Kidney tubule cell (primary cell): ENCODE measurements at places on chromosomes 13 and 19.

GRCh38 chr13:24005755-24006281, 108.5 kb upstream of the C1QTNF9B start:
- peak; percentile 74 for DNase-seq

DNA sequence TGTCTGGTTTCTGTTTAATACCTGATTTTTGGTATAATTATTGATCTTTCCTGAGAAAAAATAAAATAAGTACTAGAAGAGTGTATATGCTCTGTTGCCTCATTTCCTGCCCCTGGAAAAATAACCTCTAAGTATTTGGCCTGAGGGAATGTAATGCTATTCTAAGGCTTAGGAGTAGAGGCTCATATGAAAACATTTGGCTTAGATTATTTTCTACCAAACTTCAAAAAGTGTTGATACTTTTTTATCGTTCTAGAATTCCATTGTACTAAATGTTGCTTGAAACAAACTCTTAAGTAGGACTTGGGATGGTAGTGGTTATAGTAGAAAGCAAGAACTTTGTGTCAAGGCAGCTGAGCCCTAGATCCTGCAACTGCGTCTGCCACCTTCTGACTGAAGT, 57.8 kb downstream of the COG3 start:
- no peak for DNase-seq

- DNase-seq = no peak
Observed at GRCh38 chr13:34901572-34901971, 40.5 kb upstream of the NBEA start.

GRCh38 chr19:48617146-48617937, 1.6 kb downstream of the RPL18 start:
- DNase-seq = no peak

GRCh38 chr13:43009506-43009905, 13.9 kb upstream of the DNAJC15 start:
- DNase-seq = no peak

GRCh38 chr13:110394371-110394841, 87.3 kb downstream of the COL4A2 start:
- no peak for DNase-seq

DNA sequence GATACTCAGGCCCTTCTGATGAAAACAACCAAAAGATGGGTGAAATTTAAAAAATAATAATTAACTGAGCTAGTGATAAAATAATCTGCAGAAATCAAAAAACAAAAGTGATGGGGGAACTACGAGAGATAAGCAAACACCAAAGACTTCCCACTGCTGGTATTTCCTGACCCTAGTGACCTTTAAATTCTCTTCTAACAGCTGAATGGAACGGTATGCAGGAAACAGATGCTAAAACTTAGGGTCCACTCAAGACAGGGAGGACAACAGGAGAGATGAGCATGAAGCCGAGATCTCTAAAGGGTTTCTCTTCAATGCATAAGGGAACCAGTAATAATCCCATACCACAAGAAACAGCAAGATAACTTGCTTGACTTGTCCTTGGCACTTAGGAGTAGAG, 50.8 kb downstream of the USP12 start:
- no peak for DNase-seq

GRCh38 chr19:1261538-1261797, 7.7 kb upstream of the CIRBP start:
- DNase-seq = peak; percentile 45

GRCh38 chr13:71417205-71417604, 449.8 kb downstream of the DACH1 start:
- peak; percentile 38 for DNase-seq

GRCh38 chr19:13003081-13003480, 7.8 kb downstream of the NFIX start:
- DNase-seq = no peak

GRCh38 chr19:44585371-44586133, 27.8 kb upstream of the IGSF23 start:
- peak; percentile 61 for DNase-seq

- no peak for DNase-seq
Observed at GRCh38 chr13:22665506-22665905, 515.3 kb upstream of the SGCG start.

DNA sequence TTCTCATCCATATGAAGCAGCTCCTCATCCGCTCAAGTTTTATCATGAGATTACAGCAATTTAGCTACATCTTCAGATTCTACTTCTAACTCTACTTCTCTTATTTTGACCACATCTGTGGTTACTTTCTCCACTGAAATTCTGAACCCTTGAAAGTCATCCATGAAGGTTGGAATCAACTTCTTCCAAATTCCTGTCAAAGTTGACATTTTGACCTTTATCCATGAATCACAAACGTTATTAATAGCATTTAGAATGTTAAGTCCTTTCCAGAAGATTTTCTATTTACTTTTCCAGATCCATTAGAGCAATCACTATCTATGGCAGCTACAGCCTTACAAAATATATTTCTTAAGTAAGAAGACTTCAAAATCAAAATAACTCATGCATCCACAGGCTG, 421.7 kb upstream of the GPC6 start:
- DNase-seq = peak; percentile 7

DNA sequence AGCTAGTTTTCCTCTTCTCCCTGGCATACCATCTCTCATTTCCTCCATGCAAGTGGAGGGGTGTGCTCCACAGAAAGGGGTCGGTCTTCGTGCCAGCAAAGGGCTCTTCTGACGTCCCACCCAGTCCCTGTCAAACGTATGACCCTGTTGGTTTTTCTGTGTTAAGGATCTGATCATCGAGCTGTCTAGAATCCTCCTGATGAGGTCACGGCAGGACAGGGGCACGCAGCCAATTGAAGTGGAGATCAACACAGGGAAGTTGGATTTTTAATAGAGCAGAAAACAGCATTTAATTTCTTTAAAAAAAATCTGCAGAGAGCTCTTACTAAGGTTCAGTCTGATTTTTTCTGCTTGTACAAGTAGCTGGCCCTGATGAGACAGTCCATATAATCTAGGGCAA, 339.4 kb downstream of the TEX29 start:
- DNase-seq = no peak

DNA sequence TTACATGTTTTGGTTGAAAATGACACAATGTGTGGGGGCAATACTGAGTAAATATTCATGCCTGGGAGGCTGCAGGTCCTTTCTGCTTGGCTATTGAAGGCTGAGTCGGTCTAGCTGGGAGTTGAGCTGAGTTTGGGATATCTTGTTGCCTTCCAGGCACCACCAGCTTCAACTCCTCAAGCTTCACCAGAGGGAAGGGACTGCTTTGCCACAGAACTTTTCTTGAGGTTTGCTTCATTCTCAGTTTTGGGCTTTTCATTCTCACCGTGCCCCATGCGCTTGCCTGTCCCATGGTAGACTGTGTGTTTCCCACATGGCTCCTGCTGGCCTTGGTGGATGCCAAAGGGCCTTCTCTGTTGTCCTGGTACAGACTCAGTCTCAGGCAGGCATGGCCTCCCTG, 198.2 kb upstream of the SOX1 start:
- no peak for DNase-seq

DNA sequence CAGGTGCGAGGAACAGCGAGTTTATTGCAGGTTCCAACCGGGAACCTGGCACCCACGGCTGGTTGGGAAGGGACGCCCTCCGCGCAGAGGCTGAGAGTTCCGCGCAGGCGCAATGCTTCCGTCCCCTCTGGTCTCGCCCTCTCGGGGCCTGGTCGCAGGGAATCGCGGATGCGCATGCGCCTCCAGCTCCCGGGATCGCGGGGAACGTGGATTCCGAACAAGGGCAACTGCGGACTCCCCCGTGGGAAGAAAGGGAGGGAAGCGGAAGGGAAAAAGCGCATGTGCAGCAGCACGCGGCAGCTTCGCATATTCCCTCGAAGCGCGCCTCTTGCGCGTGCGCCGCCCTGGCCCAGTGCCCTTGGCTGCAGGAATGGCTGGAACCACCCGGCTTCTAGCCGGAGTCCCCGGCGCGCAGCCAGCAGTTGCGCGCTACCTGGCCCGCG, 1.1 kb downstream of the TSSK6 start:
- no peak for DNase-seq

- no peak for DNase-seq
Observed at GRCh38 chr13:25874907-25875306, 176.9 kb downstream of the SHISA2 start.

DNA sequence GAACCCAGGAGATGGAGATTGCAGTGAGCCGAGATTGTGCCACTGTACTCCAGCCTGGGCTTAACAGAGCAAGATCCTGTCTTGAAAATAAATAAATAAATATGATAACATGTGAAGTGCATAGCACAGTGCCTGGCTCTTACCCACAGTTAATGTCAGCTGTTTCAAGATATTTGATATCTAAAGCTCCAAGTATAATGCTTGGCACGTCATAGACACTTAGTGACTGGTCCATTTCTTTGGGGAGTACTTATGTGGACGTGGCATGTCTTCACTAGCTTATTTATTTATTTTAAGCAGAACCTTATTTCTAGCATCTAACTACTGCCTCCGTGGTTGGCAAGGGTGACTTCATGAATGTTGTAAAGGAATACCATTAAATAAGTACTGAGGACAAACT, 18.8 kb downstream of the GARRE1 start:
- DNase-seq = no peak

- no peak for DNase-seq
Observed at GRCh38 chr13:98111168-98112098, 31.5 kb upstream of the FARP1 start.

GRCh38 chr19:2739602-2740313, at the start of gene SLC39A3:
Gene SLC39A3, minus strand, starts transcription at chr19:2740017. Its CDS starts 2,760 bp downstream, at chr19:2737257.
- peak; percentile 97 for DNase-seq

GRCh38 chr13:32960626-32961025, 55.6 kb upstream of the KL start:
- DNase-seq = no peak

- DNase-seq = no peak
Observed at GRCh38 chr13:34152409-34152808, 334.5 kb downstream of the RFC3 start.

DNA sequence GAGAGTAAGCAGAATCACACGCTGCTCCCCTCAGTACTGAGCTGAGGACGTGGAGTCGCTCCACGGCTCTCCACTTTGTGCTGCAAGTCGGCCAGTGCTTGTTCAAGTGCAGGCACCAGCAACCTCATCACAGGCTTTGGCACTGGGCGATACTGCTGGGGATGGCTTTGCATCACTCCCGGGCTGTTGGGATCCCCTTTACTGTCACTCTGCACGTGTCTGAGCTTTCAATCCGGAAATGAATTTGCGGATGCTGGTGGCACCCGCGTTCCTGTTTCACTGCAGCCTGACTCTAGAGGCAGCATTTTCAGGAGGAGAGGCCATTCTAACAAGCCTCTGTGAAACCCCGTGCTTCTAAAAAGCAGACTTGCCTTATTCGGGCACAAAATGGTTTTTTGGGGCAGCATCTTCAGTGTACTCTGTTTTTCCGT, 19.1 kb downstream of the SMARCA4 start:
- DNase-seq = no peak

DNA sequence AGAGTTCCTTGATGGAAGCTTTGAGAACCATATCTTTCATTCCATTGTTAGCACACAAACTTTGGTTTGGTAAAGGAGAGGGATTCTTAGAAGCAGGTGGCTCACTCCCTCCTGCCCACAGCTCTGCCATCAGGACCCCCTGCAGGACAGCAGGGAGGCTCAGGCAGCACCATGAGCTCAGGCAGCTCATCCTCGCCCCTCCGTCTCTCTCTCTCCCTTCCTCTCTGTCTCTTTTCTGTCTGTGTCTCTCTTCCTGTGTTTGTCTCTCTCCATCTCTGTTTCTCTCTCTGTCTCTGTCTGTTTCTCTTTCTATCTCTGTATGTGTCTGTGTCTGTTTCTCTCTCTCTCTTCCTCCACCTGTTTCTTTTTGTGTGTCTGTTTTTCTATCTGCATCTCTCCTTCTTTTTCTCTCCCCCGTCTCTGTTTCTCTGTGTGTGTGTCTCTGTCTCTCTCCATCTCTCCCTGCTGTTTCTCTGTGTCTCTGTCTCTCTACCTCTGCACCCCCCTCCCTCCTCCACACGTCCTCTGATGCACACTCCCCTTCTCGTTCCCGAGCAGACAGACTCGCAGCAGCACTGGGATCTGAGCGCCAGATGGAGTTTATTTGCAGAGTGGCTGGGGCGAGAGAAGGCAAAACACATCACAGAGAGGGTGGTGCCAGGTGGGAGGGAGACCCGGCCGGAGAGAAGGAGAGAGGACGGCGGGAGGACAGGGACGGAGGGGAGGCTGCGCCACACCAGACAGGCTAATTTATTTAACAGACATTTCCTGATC, 8.7 kb downstream of the SBK2 start:
- DNase-seq = no peak

DNA sequence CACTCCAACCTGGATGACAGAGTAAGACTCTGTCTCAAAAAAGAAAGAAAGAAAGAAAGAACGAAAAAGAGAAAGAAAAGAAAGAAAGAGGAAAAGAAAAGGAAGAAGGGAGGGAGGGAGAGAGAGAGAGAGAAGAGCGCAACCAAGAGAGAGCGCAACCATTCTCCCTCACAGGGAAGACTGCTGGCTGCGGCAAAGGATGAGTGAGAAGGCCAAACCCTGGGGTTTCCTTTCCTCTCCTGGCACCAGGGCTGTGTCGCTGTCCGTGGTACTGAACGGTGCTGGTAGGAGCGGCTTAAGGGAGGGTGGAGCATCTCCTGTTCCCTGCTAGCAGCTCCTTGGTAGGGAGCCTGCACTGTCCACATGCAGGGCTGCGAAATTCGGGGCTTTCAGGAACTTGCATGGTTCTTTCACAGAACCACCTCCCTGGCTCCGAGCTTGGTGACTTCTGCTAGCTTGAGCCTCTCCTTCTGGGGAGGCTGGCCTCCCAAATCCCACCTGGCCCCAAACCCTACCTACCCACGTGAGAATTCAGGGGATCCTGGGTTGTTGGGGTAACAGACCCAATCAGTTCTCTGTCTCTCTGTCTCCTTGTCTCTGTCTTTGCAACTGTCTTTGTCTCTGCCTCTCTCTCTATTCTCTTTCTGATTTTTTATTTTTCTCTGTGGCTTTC, 51.1 kb upstream of the ZNRF4 start:
- peak; percentile 76 for DNase-seq

DNA sequence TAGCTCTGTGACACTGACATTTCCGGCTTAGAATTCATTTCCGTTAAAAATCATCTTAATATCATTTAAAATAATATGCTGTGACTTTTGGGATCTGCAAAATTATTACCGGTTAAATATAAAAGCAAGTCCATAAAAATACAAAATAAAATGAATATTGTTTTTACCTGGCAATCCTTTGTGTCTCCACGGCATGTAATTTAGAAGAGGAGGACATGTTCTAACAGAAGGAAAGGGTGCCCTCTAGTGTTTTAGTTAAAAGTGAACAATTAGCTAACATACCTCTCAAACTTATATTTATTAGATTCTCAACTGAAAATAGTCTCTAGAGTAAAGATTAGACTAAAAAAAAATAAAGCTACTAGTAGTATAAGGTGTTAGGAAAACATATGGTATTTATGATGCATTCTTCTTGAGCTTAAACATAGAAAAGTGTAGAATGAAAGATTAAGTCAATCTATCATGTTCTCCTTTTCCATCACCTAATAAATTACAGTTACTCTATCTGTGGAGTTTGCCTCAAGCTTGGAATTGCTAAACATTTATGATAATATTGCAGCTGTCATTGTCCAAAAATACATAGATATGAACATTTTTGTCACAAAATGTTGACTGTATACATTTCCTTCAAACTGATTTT, 676.7 kb upstream of the SPRY2 start:
- peak; percentile 52 for DNase-seq

GRCh38 chr19:30669329-30670010, 297.3 kb downstream of the ZNF536 start:
- peak; percentile 33 for DNase-seq
